ENCODE measurements at places on chromosomes 3 and 15. TPM values are rescaled to one million over a fixed set of nuclear protein-coding genes. Genes with fewer than 3 reads are reported as not detected.

The ACAN gene
- not detected for total RNA-seq

DNA sequence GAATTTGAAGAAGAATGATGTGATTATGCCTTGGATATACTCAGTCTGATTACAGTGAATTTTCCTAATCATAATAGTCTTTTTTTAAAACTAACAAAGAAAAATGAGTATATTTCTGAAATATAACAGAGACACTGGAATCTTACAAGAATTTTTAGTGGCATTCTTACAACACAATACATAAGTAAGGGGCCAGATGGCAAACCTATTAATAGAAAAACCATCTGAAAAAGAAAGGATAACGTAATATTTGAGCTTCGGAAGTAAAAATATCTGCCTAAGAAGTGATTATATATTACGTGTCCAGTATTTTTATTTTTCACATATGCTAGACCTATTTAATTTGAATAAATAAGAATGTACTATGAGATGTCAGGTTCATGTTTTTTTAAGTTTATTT lies 452.8 kb downstream of the NAALADL2 start:
- H3K4me1 ChIP-seq: no peaks in the 10 kb centered on the region
- H3K27me3 ChIP-seq: no peaks in the 10 kb centered on the region
- H3K36me3 ChIP-seq: no peaks in the 10 kb centered on the region
- no peak overlapping the region for H3K4me3 ChIP-seq
- DNase-seq: no peak

The IQCF5 gene
- total RNA-seq: not detected

- no peaks in the 10 kb centered on the region for H3K36me3 ChIP-seq
- H3K27me3 ChIP-seq: no peaks in the 10 kb centered on the region
- H3K4me1 ChIP-seq: peaks cover under 1% of the 10 kb centered on the region
- no peak overlapping the region for H3K27ac ChIP-seq
- H3K4me3 ChIP-seq: no peak overlapping the region
Observed at GRCh38 chr3:29290596-29290995, 9.7 kb downstream of the RBMS3 start.

The IRAK2 gene
- 2.6 TPM for total RNA-seq

The DNASE1L3 gene
- total RNA-seq: not detected

DNA sequence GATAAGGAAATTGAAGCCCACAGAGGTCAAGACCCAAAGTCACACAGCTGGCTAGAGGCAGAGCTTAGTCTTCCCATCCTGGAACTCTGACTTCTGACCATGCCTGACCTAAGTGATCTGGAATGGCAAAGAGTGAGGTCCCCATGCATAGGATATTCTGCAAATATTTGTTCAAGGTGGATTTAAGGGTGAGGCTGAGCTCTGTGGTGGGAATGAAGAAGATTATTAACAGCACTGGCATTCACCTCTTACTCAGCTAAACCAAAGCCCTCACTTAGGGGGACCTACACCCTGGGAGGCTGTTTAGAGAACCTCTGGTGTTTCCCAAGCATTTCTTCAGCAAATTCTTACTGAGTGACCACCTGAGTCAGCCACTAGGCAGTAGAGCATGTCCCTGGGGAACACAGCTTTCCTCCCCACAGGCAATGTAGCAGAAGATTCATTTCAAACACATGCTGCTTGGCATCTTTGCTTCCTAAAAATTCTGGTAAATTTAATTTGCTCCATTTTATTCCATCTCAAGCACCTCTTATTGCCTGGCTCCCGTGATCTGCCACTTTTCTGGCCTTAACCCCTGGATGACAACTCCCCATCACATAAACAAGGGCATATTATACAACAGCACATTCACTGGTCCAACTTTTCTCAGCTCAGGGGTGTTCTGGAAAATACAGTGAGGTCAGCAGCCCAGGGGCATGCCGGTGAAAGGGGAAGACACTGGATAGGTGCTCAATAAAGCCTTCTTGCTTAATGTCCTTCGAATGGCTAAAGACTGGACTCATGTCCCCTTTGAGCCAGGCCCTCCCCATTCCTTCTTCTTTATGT lies 176.0 kb downstream of the ABHD5 start:
- peaks cover 5% of the 10 kb centered on the region for H3K27me3 ChIP-seq
- H3K4me1 ChIP-seq: no peaks in the 10 kb centered on the region
- H3K27ac ChIP-seq: no peak overlapping the region
- H3K4me3 ChIP-seq: no peak overlapping the region

The ECE2 gene
- not detected for total RNA-seq

- H3K36me3 ChIP-seq: no peaks in the 10 kb centered on the region
- no peak overlapping the region for H3K27ac ChIP-seq
- no peak for DNase-seq
- H3K4me3 ChIP-seq: no peak overlapping the region
- no peaks in the 10 kb centered on the region for H3K27me3 ChIP-seq
Observed at GRCh38 chr3:23594894-23595670, 210.7 kb upstream of the UBE2E1 start.

The LARP6 gene
- total RNA-seq: not detected

GRCh38 chr15:70316059-70316600 lies 218.4 kb upstream of the TLE3 start:
- DNase-seq: no peak
- no peak overlapping the region for H3K27ac ChIP-seq
- peaks cover 1% of the 10 kb centered on the region for H3K4me1 ChIP-seq
- no peaks in the 10 kb centered on the region for H3K36me3 ChIP-seq
- H3K4me3 ChIP-seq: no peak overlapping the region
- peaks cover 19% of the 10 kb centered on the region for H3K27me3 ChIP-seq

DNA sequence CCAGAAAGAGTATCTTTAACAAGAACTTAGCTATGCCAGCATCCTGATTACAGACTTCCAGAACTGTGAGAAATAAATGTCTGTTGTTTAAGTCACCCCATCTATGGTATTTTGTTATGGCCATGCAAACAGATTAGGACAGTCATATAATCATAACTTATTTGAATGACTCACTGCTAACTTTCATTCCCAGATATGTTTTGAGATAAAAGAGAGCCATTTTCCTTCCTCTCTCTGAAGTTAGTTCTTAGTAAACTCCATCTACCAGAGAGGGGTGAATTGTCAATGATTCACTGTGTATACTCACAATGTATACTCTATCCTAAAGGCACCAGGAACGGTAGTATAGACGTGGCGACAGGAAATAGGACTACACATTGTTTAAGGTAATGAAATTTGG lies 179.4 kb upstream of the DPH6 start:
- H3K4me1 ChIP-seq: no peaks in the 10 kb centered on the region
- no peaks in the 10 kb centered on the region for H3K36me3 ChIP-seq
- no peak overlapping the region for H3K4me3 ChIP-seq
- no peaks in the 10 kb centered on the region for H3K27me3 ChIP-seq
- H3K27ac ChIP-seq: no peak overlapping the region
- DNase-seq: no peak

DNA sequence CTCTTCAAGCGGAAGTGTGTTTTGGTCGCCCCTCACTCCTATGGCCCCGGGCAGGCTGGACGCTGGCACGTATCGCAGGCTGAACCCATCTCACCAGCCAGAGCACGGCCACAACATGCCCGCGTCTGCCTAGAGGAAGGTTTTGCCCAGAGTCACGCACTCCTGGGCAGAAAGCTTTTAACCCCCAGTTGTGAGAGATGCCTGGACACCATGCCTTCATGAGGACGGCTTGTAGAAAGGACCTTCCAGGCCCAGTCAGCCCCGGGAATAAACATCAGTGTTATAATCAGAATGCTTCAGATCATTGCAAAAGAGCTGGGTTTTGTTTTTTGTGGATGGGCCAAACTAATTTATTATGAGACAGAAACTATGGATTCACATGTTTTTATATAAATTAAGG lies 16.5 kb downstream of the CYFIP1 start:
- H3K27me3 ChIP-seq: no peaks in the 10 kb centered on the region
- no peak overlapping the region for H3K27ac ChIP-seq
- H3K4me3 ChIP-seq: no peak overlapping the region
- DNase-seq: no peak
- H3K36me3 ChIP-seq: no peaks in the 10 kb centered on the region
- peaks cover 2% of the 10 kb centered on the region for H3K4me1 ChIP-seq

The SNX33 gene
- 6.8 TPM for total RNA-seq

DNA sequence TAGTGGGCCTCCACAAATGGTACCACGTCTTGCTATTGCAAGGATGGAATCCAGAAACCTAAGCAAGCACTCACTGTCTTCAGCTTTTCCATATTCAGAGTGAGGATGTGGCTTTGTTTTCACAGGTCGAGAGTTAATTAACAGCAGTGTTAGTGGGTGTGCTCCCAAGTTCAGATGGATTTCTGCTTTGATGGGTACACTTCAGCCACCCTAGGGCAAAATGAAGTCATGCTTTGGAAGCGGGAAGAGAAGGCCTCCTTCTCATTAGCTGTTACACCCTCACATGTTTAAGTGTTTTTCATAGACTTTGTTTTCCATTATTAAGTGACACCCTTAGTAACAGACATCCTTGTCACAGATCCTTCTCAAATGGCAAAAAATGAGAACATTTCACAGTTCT lies 36.3 kb upstream of the DYNC1LI1 start:
- no peaks in the 10 kb centered on the region for H3K36me3 ChIP-seq
- H3K27me3 ChIP-seq: peaks cover 8% of the 10 kb centered on the region

- H3K36me3 ChIP-seq: no peaks in the 10 kb centered on the region
- no peak overlapping the region for H3K27ac ChIP-seq
- H3K27me3 ChIP-seq: no peaks in the 10 kb centered on the region
- DNase-seq: no peak
Observed at GRCh38 chr15:85475317-85475701, 94.9 kb downstream of the AKAP13 start.

DNA sequence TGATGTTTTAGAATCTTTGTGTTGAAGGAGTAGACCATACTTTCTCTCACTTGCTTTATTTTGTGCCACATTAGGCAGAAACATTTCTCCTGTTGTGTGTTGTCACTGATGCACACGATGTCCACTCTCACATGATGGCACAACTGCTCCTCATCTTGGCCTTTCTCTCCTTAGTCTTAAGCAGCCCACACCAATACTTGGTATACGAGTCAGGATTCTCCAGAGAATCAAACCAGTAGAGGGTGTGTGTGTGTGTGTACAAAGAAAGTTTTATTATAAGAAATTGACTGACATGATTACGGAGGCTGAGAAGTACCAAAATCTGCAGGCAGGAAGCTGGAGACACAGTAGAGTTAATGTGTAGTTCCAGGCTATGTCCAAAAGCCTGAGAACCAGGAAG lies 187.1 kb downstream of the ALCAM start:
- no peak for DNase-seq
- H3K27ac ChIP-seq: no peak overlapping the region
- H3K4me3 ChIP-seq: no peak overlapping the region

The MOBP gene
- 0.14 TPM for total RNA-seq

GRCh38 chr15:47756872-47757271 lies 39.6 kb downstream of the SEMA6D start:
- H3K4me3 ChIP-seq: no peak overlapping the region
- H3K27me3 ChIP-seq: no peaks in the 10 kb centered on the region
- no peaks in the 10 kb centered on the region for H3K4me1 ChIP-seq
- H3K36me3 ChIP-seq: no peaks in the 10 kb centered on the region

GRCh38 chr15:66802025-66803001 lies 100.3 kb downstream of the SMAD6 start:
- peaks cover 5% of the 10 kb centered on the region for H3K27me3 ChIP-seq
- no peak overlapping the region for H3K4me3 ChIP-seq
- no peak for DNase-seq
- no peaks in the 10 kb centered on the region for H3K36me3 ChIP-seq
- H3K27ac ChIP-seq: no peak overlapping the region

GRCh38 chr3:43338295-43338694 lies 52.0 kb downstream of the SNRK start:
- peaks cover 6% of the 10 kb centered on the region for H3K4me1 ChIP-seq
- peaks cover 91% of the 10 kb centered on the region for H3K36me3 ChIP-seq
- no peak for DNase-seq
- no peaks in the 10 kb centered on the region for H3K27me3 ChIP-seq

- no peaks in the 10 kb centered on the region for H3K36me3 ChIP-seq
- no peak overlapping the region for H3K27ac ChIP-seq
- peaks cover 3% of the 10 kb centered on the region for H3K4me1 ChIP-seq
- H3K4me3 ChIP-seq: no peak overlapping the region
- no peak for DNase-seq
Observed at GRCh38 chr3:109702252-109702651, 364.9 kb upstream of the DPPA4 start.

The EXD1 gene
- total RNA-seq: not detected

- peaks cover 25% of the 10 kb centered on the region for H3K4me1 ChIP-seq
- DNase-seq: no peak
- no peaks in the 10 kb centered on the region for H3K36me3 ChIP-seq
- peak overlapping the region; percentile 84 for H3K4me3 ChIP-seq
- peak overlapping the region; percentile 87 for H3K27ac ChIP-seq
Observed at GRCh38 chr3:184524981-184525336, 36.6 kb upstream of the EPHB3 start.

GRCh38 chr3:196985298-196985697 lies 16.7 kb upstream of the PIGZ start:
- H3K36me3 ChIP-seq: peaks cover 7% of the 10 kb centered on the region
- H3K27me3 ChIP-seq: peaks cover 10% of the 10 kb centered on the region
- H3K4me1 ChIP-seq: no peaks in the 10 kb centered on the region
- H3K27ac ChIP-seq: no peak overlapping the region
- H3K4me3 ChIP-seq: no peak overlapping the region

- peaks cover 67% of the 10 kb centered on the region for H3K4me1 ChIP-seq
- no peak for DNase-seq
Observed at GRCh38 chr3:187979564-187979963, 174.4 kb upstream of the LPP start.

The PYGO1 gene
- total RNA-seq: 0.02 TPM

GRCh38 chr3:5002174-5002870 lies 23.1 kb downstream of the BHLHE40 start:
- H3K4me3 ChIP-seq: peak overlapping the region; percentile 14
- peaks cover 55% of the 10 kb centered on the region for H3K4me1 ChIP-seq
- no peaks in the 10 kb centered on the region for H3K36me3 ChIP-seq
- H3K27ac ChIP-seq: peak overlapping the region; percentile 86
- H3K27me3 ChIP-seq: no peaks in the 10 kb centered on the region
- DNase-seq: peak; percentile 65

The GABRR3 gene
- total RNA-seq: not detected

- peak overlapping the region; percentile 59 for H3K4me3 ChIP-seq
- DNase-seq: no peak
- H3K27ac ChIP-seq: no peak overlapping the region
- H3K36me3 ChIP-seq: peaks cover 31% of the 10 kb centered on the region
- peaks cover 27% of the 10 kb centered on the region for H3K4me1 ChIP-seq
Observed at GRCh38 chr3:170356596-170357175, 829 bp upstream of the SKIL start.

DNA sequence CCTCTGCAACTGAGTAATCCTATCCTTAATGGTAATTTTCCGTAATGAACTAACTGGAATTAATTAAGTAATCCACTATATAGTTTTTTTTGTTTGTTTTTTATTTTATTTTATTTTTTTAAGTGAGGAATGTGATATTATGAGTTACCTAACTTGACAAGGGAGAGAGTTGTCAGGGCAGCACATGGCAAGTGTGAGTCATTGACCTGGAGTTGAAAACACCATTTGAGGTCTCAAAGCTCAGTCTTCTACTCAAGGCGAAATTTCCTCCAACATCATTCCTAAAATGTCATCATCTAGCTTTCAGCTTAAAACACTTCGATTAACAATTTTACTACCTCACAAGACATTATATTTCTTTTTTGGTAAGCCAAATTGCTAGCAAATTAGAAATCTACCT lies 87.8 kb downstream of the NECTIN3 start:
- H3K36me3 ChIP-seq: no peaks in the 10 kb centered on the region
- no peaks in the 10 kb centered on the region for H3K4me1 ChIP-seq
- DNase-seq: no peak
- no peaks in the 10 kb centered on the region for H3K27me3 ChIP-seq

The TRIM71 gene
- 0.05 TPM for total RNA-seq

- no peaks in the 10 kb centered on the region for H3K36me3 ChIP-seq
- no peak overlapping the region for H3K27ac ChIP-seq
- no peak for DNase-seq
- peaks cover 26% of the 10 kb centered on the region for H3K27me3 ChIP-seq
Observed at GRCh38 chr3:144287001-144287400, 315.4 kb downstream of the DIPK2A start.
